ENCODE measurements at places on chromosomes 7 and 10.

DNA sequence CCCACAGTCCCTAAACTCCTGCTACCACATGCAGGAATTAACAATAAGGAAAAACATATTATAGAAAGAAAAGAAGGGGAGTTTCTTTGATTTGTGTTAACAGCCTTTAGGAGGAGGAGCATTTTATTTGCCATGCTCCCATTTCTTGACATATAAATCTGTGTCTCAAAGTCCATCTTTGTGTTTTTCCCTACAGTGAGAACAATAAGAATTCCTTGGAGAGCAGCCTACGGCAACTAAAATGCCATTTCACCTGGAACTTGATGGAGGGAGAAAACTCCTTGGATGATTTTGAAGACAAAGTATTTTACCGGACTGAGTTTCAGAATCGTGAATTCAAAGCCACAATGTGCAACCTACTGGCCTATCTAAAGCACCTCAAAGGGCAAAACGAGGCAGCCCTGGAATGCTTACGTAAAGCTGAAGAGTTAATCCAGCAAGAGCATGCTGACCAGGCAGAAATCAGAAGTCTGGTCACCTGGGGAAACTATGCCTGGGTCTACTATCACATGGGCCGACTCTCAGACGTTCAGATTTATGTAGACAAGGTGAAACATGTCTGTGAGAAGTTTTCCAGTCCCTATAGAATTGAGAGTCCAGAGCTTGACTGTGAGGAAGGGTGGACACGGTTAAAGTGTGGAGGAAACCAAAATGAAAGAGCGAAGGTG, 4.1 kb downstream of the IFIT2 start:
- no peak for DNase-seq

DNA sequence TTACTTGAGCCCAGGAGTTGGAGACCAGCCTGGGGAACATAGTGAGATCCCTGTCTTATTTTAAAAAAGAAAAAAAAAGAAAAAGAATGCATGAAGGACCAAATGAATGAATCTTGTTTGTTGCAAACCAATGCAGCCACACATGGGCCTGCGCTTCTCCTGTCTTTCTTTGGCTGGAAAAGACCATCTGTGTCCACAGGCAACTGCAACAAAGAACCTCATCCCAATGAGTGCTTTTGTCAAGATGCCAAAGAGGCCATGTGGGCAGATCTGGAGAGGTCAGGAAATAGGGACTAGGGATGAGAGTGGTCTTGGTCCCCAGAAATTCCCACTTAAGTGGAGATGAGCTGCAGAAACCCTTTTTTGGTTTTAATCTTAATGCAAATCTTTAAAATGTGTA, 49.8 kb upstream of the DUSP5 start:
- DNase-seq, result no peak

GRCh38 chr10:80141696-80142460, 9.3 kb downstream of the PLAC9 start:
- no peak for DNase-seq

DNA sequence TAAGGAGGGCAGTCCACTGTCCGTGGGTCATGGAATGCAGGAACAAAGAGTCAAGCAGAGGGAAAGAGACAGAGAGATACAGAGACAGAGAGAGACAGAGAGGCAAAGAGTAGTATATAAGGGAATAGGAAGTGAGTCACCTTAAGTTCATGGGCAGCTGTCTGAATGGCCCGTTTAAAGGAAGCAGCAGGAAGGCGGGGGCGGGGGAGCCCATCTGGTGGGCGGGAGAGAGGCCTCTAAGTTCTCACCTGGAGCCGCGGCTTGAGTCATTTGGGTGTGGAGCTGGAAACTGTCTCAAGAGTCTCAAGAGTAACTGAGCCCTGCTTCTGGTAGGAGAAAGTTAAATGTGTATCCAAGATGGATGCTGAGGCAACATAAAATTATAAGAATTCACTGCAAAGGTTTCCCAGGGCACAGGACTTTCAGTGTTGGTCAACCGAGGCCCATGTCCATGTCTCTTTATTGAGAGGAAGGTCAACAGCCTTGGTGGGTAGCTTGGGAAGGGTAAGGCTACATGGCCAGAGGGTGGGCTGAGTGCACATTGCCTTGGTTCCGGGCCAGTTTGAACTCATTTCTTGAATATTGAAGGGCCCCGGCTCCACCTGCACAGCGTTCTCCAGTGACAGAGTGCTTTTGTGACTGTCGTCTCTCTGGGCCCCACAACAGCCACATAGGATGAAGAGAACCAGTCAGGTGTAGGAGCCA, 85.5 kb upstream of the CACUL1 start:
- DNase-seq, result peak; percentile 39

DNA sequence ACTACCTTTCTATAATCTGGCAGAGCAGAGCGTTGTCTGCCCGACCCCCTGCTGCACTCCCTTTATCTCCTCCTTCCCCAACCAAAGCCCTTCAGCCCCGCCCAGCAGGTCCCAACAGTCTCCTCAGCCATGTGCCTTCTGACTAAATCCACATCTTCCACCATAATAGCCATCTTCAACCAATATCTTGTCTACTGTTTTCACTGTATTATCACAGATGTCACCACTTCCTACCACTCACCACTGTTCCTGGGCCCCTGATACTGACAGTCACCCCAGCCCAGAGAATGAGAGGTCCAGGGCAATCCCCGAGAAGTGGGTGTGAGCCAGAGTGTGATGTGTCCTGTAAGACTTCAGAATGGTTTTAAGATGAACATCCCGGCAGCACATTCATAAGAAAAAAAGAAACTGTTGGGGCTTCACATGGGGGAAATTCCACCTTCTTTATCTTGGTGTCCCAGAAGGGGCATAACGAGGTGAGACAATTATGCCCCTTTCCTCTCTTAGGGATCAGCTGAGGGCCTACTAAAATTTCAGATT, 25.3 kb downstream of the CCDC6 start:
- peak; percentile 95 for DNase-seq

DNA sequence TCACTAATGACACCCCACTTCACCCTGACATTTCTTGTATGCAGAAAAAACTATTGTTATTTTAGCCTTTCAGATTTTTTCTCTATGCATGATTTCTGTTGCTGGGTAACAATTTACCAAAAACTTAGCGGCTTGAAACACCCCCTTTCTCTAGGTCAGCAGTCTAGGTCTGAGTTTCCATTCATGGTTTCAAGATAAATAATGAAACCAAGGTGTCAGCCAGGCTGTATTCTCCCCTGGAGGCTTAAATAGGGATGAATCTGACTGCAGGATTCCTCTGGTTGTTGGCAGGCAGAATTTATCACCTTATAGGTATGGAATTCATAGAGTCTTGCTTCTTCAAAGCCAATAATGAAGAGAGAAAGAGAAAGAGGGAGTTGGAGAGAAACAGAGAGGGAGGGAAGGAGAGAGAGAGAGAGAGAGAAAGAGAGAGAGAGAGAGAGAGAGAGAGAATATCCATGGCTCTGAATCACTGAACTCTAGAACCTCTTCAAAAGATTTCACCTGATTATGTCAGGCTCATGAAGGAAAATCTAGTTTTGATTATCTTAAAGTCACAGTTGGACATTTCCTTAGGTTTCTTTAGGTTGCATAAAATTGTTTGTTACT, 1224.6 kb upstream of the LRRTM3 start:
- DNase-seq, result no peak

GRCh38 chr10:128697437-128697836, 571.2 kb upstream of the MKI67 start:
- DNase-seq, result no peak

DNA sequence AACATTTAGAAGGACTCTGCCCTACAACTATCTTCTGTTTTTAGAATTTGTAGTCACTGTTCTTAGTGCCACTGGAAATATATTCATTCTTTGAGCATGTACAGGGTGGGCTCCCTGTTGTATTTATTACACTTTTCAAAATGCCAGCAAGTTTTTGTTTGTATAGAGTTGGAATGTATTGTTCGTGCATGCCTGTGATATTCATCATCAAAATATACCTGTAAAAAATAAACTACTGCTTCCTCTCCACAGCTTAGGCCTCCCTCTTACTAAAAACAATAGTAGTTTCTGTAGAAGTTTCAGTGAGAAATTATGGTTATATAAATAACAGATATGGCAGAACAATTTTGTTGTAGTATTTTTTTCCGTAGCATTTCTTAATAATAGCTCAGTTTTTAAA, 61.6 kb downstream of the NHLRC2 start:
- DNase-seq, result no peak

DNA sequence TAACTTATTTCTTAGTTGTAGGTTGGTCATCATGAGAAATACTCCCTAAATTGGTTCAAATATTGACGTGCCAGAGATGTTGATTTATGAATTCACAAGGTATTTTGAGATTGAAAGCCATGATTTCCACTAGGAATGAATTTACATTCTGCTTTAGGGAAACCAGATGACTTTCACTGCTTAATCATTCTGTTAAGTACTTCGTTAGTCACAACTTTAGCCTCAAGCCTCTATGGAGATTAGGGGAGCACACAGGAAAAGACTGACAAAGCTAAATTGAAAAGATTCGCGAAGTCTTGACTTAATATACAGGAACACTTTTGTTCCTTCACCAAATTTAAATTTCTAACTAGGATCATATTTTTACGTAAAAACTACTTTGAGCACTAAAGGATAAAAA, 250.4 kb upstream of the CACNA2D1 start:
- DNase-seq, result no peak

GRCh38 chr10:122140941-122141623, 130.0 kb upstream of the BTBD16 start:
- no peak for DNase-seq

- no peak for DNase-seq
These were observed 24.6 kb upstream of the MKLN1 start for GRCh38 chr7:131302876-131303707.

- DNase-seq, result no peak
These were observed 1.9 kb downstream of the DHX32 start for GRCh38 chr10:125878957-125879835.

- DNase-seq, result no peak
These were observed 122.2 kb upstream of the PRSS58 start for GRCh38 chr7:142380069-142380468.

GRCh38 chr7:32957326-32958045, at the start of gene FKBP9:
Gene FKBP9 (plus strand): TSS chr7:32957440. CDS start chr7:32957574, 134 bp downstream.
- DNase-seq, result peak; percentile 25

DNA sequence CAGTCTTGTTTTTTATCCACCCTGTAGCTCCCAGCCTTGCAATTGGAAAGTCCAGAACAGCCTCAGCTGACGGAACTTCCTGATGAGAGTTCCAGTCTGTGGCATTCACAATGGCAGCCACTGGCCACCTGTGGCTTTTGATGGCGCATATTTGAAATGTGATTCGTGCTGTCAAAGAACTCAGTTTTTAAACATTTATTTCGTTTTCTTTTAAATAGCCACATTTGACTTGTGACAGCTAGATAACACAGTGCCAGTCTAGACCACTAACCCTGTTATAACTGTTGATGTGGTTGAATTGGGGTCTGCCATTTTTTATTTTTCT, 97.3 kb downstream of the INPP5A start:
- DNase-seq, result no peak

DNA sequence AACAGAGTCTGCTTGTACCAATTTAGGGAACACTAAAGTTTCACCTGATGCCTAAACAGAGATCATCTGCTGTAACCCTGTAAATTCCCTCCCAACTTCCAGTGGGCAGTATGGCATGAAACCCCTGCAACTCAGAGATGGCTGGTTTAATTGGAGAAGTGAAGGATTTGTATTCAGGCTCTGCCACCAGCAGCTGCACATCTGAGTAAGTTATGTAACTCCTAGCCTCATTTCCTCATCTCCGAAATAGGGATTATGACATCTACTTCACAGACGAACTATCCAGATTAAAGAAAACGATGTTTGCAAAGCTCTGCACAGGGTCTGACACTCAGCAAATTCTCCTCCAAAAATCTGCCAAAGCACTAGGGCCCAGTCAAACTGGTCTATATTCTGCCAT, 493.0 kb downstream of the KCNMA1 start:
- DNase-seq, result no peak

DNA sequence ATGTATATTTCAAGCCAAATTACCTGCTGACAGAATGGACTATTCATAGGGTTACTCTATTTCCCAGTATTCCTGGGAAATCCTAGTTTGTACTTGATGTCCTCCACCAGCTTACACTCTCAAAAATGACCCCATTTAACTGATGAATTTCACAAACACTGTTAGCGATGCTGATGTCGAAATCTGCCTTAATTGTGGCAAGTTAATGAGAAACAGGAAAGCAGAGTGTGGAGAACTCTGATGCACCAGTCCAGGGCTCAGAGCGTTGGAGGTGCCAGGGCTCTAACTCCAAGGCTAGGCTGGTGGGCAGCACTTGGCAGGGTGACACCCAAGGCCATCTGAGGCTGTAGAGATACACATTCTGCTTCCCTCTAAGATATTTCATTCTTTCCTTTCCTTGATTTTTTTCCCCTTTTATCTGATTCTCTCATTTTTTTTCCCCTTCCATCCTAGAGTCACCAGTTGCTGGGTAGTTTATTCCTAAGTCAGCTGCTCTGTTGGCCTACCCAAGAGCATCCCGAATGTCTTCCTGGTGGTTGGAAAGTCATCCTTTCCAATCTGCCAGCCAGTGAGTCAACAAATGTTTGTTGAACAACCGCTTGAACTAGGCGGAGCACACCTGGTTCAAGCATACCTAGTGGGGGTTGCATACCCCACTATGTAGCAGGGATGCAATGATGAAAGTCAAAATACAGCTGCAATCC, 525.0 kb upstream of the NRP1 start:
- DNase-seq, result no peak

GRCh38 chr10:108421266-108421665, 1256.8 kb upstream of the SORCS1 start:
- no peak for DNase-seq

- no peak for DNase-seq
These were observed 587.2 kb downstream of the SORCS1 start for GRCh38 chr10:106577266-106577665.

DNA sequence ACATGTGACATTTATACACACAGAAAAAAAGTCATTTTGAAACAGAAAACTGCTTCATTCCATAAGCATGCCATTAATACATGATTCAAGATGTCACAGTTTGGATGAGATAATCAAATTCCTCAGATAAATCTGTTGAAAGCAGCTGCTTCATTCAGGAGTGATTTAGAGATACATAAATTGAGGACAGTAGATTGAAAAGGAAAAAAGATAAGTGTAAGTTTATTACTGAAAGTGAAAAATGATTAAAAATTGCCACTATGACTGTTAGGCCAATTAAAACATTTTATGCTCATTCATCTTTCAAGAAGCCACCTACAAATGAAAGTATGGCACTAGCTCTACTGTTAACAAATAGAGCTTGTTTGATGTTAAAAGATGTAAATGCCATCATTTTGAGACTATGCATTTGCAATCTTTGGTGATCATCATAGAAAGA, 136.9 kb upstream of the CDK6 start:
- no peak for DNase-seq
